ENCODE measurements at places on chromosomes 11 and 22.

DNA sequence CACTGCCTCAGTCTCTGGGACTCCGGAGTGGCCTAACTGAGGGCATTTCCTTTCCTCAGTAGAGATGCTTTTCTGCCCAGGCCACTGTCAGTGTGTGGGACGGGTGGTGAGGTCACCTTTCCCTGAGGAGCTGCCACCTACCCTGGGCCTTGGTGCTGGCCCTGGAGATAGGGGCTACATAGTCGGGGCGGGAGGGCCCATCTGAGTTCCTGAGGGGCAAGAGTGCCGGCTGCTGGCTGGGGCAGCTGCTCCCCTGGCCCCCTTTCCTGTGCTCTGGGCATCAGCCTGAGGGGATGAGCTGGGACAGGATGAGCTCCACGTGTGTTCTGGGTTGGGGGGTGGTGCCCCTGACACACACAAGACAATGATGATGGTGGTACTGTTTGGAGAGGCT, 5.4 kb downstream of the KCNC1 start:
- no peak for DNase-seq

- DNase-seq: no peak
These were observed 495.2 kb upstream of the CADM1 start for GRCh38 chr11:115999437-115999836.

- no peak for DNase-seq
These were observed 57.6 kb downstream of the DLG2 start for GRCh38 chr11:85569525-85569924.

- no peak for DNase-seq
These were observed 9.0 kb upstream of the AHNAK start for GRCh38 chr11:62555464-62556107.

DNA sequence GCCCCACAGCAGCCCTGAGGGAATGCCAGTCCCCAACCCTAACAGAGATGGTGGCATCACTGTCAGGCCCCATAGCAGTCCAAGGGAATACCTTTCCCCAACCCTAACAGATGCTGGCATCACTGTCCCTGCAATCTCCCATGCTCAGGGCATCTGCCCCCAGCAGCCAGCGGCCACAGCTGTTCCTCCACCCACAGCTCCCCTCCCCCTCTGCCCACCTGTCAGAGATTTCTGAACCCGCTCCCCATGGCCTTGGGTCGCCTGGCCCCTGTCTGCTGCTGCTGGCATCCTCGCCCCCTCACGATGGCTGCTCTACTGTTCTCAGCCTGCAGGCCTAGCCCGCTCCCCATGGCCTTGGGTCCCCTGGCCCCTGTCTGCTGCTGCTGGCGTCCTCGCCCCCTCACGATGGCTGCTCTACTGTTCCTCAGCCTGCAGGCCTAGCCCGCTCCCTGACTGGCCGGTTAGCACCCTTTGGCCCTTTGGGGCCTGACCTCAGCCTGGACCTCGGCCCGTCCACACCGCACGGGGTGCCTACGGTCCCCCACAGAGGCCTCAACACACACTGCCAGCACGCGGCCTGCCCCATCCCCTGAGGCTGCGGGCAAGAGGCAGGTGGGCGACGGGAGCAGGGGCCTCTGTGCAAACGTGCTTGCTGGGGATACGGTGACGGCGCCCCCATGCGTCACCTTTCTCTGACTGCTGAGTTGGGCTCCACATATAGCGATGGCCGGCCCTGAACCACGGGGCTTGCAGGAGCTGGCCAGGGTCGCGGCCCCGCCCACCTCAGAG, 20.7 kb downstream of the CHID1 start:
- no peak for DNase-seq

- DNase-seq: no peak
These were observed 528.4 kb downstream of the MIAT start for GRCh38 chr22:27185760-27186302.

DNA sequence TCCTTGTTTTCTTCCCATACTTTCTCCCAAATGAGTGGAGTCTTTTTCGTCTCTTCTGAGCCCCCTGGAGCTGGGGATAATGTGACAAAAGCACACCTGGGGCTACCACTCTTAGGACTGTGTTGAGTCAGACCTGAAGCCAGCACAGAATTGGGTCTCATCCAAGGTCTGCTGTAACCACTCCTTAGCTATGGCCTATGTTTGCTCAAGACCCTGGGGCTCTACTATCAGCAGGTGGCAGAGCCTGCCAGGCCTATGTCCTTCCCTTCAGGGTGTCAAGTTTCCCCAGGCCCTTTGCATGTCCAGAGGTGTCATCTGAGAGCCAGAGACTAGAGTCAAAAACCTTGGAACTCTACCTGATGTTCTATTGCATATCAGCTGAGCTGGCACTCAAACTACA, 335.7 kb downstream of the DDX10 start:
- no peak for DNase-seq

- DNase-seq: no peak
These were observed 15.6 kb downstream of the SUN2 start for GRCh38 chr22:38740116-38740723.

DNA sequence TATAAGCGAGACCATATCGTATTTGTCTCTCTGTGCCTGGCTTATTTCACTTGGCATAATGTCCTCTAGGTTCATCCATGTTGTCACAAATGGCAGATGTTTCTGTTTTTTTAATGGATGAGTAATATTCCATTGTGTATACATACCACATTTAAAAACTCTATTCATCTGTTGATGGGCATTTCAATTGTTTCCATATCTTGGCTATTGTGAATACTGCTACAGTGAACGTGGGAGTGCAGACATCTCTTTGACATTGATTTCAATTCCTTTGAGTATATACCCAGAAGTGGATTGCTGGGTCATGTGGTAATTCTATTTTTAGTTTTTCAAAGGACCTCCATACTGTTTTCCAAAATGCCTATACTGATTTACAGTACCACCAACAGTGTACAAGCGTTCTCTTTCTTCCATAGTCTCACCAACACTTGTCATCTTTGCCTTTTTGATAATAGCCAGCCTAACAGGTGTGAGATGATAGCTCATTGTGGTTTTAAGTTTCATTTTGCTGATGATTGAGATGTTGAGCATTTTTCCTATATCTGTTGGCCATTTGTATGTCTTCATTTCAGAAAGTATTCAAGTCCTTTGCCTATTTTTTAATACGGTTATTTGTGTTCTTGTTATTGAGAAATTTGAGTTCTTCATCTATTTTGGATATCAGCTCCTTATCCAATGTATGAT, 194.7 kb upstream of the E2F8 start:
- DNase-seq: no peak

DNA sequence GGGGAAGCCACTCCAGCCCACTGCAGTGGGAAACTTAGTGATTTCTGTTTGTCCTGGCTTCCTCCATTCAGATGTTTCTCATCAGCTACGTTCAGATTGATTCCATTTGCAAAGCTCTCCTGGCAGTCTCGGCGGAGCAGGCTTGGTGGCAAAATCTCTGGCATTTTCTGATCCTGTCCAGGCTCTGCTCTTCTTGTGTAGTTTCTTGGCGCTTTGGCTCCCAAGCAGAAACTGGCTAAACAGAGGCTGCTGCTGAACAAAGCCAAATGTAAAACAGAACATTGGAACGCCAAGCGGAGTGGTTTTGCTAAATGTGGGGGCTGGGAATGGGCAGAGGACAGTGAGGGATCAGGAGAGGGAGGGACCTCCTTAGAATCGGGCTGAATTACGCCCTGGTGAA, 36.7 kb downstream of the ADAMTS8 start:
- no peak for DNase-seq

DNA sequence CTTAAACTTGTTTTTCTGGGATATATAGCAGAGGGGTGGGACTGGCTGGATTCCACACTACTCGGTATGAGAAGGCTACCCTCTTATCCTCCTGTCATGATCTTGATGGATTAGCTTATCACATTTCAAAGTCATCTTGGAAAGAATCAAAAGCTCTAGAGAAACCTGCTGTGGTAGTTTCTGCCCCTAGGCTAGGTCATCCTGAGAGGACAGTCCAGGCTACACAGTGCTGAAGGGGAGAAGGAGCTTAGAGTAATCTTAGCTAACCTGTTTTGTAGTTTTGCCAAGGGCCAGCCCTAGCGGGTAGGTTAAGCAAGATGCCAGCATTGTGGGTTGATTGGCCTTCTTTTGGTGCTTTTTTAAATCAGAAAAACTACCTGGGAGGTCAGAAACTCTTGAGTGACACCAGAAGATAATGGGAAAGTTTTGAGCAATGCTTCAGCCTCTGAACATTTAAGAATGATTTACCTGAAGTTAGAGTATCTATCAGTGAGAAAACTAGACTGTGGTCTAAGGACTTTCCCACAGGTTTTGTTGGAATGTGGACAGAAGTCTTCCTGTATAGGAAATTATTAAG, 21.3 kb downstream of the PIWIL4 start:
- no peak for DNase-seq

DNA sequence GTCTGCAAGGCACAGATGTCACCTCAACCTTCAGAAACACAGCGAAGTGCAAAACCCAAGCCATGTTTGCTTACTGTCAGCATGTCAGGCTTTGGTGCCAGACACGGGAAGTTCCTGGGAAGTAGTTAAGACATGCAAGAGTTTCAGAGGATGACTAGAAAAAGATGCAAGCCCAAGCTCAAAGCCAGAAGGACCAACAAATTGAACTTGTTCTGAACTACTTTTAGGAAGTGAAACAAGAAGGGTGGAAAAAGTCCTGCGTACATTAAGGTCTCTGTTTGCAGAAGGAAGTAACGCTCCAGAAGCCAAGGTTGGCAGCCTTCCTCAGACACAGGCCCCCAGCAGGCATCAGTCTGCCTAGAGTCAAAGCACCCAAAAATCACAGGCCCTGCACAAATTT, 2.6 kb downstream of the AP1B1 start:
- peak; percentile 69 for DNase-seq

DNA sequence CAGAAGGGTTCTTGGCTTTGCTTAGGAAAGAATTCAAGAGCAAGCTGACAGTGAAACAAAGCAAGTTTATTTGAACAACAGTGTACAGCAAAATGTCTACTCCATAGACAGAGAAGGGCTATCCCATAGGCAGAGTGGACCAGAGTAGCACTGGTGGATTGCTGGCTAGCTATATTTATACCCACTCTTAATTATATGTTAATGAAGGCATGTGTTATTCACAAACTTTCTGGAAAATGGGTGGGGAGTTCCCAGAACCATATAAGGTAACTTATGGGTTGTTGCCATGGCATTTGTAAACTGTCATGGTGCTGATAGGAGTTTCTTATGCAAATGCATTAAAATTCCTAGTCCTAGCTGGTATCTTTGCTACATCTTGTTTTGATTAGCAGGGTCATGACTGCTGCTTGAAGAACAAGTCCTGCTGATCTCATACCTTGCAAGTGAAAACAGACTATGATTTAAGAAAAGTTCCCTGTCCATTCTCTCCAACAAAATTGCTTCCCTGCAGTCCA, 330.5 kb downstream of the BUD13 start:
- DNase-seq: no peak

DNA sequence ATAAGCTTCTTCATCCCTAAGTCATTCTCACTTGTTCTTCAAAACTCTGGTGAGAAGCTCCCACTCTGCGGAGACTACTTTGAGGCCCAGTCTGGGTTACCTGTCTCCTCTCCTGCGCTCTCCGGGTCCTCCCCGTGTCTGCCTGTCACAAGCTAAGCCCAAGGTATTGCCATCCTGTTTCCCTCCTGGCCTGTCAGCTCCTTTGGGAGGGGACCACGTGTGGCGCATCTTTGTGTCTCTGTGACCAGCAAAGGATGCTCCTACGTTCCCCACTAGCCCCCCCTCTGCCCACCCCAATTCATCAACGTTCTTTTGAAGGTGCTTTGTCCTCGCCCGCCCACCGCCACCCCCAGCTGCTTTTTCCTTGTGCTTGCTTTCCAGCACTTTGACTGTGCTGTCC, 31.8 kb upstream of the FBLN1 start:
- DNase-seq: no peak

DNA sequence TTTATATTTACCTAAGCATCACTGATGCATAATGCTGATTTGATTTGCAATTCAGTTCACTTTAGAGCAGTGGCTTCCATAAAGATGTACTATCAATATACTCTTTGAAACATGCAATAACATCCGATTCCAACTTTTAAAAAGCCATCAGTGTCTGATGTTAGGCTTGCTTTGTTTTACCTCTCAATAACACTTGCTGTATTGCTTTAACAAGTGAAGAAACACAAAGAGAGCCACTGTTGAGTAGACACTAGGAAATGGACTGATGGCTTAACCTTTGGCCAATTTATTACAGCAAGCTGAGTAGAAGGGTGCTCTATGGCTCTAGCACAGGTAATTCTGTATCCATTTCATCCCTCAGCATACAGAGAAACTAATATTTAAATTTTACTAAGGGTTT, 122.1 kb downstream of the FCHSD2 start:
- no peak for DNase-seq

DNA sequence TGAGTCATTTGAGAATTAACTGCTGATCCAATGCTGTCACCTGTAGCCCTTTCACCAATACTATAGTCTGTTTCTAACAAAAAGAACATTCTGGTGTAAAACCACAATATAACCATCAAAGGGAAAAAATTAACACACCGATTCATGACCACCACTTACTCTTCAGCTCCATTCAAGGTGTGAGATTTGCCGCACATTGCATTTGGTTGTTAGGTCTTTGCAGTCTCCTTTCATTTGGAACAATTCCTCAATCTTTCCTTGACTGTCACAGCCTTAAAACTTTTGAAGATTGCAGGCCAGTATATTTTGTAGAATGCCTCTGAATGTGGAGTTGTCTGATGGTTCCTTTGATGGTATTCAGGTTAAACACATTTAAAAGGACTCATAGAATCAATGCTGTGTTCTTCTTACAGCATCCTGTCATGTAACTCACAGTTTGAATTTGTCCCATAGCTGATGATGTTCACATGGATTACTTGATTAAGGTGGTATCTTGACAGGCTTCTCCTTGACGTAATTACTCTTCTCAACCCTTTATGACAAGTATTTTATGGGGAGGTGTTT, 63.6 kb downstream of the TNRC6B start:
- DNase-seq: no peak

GRCh38 chr11:116500026-116500946, 272.5 kb downstream of the BUD13 start:
- no peak for DNase-seq

- no peak for DNase-seq
These were observed 399.2 kb downstream of the SHANK2 start for GRCh38 chr11:70853068-70853769.

GRCh38 chr22:32486656-32487390, 12.2 kb downstream of the FBXO7 start:
- peak; percentile 10 for DNase-seq
